ENCODE measurements at places on chromosomes 3 and 15.

DNA sequence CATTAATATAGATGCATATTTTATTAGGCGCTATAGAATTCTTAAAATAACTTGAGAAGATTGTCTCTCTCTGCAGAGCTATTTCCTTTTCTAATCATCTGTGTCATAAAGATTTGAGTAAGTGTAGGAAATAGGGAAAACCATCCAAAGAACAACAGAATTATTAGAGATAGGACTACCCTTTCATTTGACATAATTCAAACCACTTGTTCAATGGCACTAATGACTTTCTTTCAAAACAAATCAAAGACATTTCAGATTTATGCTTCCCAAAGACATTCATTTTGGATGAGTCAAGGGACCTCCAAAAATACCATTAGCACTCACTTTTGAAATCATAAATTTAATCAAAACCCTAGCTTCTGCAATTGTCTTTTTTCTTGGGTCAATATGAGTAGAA is 29.5 kb downstream of the PRICKLE2 start:
- no peak for DNase-seq

- DNase-seq = no peak
Observed at GRCh38 chr3:168138421-168138820, 42.7 kb upstream of the GOLIM4 start.

DNA sequence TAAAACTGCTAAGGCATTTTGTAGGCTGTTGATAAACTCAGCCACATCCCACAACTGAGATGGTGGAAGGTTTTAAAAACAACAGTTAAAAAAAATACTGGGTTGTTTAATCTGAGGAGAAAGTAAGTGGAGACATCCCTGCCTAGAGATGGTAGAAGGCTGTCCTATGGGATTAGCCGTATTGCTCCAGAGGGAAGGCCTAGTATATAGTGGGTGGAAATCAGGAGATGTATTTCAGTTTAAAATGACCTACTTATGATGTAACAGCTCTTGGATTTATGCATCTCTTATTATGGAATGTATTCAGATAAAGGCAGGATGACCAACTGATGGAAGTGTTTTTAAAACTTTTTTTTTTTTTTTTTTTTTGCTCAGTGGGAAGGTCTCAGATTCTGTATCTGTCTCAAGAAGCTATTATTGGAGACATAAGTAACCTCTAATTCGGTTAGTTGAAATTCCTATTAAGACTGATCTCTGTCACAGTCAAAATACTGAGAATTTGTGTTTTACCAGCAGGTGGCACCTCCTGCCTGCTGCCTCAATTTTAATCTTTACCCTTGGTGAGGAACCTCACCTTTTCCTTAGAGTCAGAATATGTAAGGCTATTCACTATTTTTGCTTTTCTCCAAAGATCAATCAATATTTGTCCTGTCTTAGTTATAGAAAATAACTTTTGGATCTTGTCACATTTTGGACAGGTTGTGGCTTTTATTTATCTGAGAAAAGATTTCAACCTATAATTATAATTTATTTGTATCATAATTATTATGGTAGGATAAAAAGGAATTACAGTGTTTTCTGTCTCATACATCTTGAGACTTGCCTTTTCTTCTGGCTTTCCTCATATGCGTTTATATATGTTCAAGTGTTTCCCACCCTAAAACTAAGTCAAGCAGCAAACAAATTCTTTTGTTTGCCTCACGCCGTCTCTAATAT is 63.0 kb downstream of the VPS8 start:
- no peak for DNase-seq

DNA sequence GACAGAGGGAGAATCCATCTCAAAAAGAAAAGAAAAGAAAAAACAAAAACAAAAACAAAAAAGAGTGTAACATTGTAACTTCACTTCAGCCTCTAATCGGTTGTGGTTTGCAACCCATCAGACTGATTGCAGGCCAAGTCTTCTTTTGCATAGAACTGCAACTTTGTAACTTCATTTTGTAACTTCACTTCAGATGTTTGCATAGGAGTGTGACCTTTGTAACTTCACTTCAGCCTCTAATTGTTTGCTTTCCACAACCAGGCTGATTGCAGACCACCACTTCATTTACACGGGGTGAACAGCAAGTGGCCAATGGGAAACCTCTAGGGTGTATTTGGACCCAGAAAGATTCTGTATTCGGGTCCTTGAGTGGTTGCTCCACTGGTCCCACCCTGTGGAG is 79.1 kb upstream of the CHMP2B start:
- no peak for DNase-seq

GRCh38 chr3:13272831-13273603 is 147.1 kb downstream of the NUP210 start:
- no peak for DNase-seq

- no peak for DNase-seq
Observed at GRCh38 chr3:27105904-27106303, 263.3 kb downstream of the NEK10 start.

- no peak for DNase-seq
Observed at GRCh38 chr3:195197765-195198425, 73.1 kb downstream of the XXYLT1 start.

- DNase-seq = no peak
Observed at GRCh38 chr15:62469478-62469873, 304.4 kb upstream of the C2CD4B start.

Measured in activated T-cell treated with anti-CD3 and anti-CD28 coated beads, Interleukin-2, amount 50 U/mL, for 24 hours (primary cell).